ENCODE measurements at places on chromosomes 4 and X.

DNA sequence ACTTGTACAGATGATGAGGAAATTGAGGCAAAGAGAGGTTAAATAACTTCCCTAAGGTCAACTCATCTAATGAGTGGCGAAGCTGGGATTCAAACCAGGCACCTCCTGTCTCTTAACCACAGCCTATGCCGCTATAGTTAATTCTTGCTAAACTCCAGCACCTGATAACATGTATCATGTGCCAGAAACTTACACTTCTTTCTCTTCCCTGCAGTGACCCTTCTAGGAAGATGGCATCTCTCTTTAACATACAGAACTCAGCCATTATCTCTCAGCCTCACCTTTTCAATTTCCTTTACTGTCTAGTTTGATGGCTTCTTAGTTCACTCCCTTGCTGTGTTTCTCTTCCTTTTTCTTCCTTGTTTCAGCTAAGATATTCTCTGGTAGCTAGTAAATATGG, 2.5 kb downstream of the VBP1 start:
- DNase-seq = no peak

DNA sequence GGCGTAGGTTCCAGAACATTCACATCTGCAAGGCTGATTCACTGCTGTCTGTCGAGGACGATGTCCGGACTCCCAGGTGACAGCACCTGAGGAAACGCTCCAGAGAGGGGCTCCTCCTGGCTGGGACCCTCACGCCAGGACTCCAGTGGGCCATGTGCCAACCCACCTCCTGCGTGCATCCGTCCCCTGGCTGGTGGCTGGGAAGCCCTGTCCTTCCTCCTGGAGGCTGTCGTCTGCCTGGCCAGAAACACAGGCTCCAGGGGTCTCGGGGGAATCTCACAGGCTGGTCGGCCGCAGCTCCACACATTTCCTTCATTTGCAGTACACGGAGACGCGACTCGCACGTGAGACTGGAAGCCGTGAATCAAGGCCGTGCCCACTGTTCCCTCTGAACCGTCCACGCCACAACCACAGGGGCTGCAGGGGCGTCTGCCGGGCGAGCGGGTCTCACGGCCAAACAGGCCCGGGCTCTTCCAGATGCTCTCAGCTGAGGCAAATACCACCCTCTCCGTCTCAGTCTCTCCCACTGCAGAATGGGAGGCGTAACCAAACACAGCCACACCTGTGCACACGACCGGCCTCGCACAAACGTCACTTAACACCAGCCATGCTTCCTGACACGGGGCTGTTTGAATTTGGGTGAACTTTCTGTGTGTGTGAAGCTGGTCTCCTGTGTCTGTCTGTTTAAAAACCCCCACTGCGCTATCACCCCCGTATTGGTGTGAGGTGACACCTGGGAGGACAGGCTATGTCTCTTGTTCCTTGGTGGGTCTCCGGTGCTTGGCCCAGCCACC, 38.7 kb upstream of the MXD4 start:
- DNase-seq = no peak

DNA sequence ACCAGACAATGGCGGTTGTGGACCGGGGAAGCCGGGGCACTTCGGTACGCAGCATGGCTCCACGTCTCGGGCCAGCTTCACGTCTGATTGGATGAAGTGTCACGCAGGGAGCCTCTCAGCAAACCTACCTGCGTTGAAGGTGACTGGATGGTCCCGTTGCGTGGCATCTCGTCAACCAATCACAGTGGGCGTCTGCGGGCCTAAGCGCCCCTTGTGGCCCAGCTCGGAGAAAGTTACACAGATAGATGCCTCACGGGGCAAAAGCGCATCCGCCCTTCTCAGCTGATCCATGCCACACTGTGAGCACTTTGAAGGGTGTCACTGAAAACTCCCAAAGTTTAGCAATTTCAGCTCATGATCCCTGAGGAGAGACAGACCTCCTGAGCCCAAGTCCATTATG, at the start of gene H2BW1:
Gene H2BW1, minus strand, starts transcription at position 103 of the 400 bp plus-strand sequence. CDS start 132 bp downstream, outside the sequence.
- no peak for DNase-seq

GRCh38 chr4:119861731-119862130, 204.9 kb downstream of the MAD2L1 start:
- DNase-seq = peak; percentile 23

- peak; percentile 24 for DNase-seq
These were observed 51.5 kb downstream of the PJA1 start for GRCh38 chrX:69113723-69114122.

GRCh38 chr4:24769571-24769970, 25.8 kb upstream of the SOD3 start:
- DNase-seq = no peak

DNA sequence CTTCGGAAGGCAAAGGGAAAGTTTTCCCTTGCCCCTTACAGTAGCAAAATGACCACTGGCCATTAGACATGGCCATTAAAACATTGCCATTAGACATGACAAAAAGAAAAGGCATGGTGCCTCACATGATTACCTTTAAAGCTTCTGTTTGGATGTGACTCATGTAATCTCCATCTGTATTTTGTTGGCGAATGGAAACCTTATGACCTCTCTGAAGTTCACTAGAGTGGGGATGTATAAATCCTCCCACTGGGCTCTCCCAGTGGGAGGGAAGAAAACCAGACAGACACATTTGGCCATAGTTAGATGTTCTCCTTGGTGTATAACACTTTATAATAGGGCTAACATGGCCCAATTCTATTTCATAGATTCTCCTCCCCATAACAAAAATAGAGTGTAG, 152.6 kb downstream of the MAGEB17 start:
- no peak for DNase-seq

DNA sequence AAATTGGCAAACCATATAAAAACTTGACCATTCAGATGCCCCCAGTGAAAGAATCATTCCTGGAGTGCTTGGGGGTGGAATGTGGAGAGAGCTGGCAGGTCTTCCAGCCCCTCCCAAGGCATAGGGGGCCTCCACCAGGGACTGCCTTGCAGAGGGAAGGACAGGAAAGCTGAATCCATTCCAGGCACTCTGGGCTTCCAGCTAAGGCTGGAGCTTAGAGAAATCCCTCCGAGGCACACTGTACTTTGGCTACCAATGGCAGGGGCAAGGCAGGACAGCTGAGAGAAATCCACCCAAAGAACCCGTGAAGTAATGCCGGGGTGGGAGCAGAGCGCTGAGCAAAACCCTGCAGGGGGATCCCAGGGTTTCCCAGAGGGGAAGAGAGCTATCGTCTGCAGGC, 4.0 kb downstream of the CENPU start:
- no peak for DNase-seq

DNA sequence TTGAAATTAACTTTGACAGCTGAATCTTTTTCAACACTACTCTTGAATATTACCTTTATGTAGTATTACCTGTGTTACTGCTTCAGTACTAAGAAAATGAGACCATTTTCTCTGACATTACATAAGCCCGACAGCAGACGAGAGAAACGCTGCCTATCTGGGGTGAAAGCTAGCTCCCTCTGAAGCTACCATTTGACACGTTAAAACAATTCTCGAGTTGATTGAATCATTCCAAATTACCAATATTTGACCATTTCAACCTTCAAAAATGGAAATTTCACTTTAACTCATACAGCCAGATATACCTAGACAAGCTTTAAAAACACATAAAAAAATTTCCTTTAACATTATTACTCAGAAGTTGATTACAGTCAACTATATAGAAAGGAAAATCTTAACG, 836 bp downstream of the GPM6A start:
- no peak for DNase-seq

DNA sequence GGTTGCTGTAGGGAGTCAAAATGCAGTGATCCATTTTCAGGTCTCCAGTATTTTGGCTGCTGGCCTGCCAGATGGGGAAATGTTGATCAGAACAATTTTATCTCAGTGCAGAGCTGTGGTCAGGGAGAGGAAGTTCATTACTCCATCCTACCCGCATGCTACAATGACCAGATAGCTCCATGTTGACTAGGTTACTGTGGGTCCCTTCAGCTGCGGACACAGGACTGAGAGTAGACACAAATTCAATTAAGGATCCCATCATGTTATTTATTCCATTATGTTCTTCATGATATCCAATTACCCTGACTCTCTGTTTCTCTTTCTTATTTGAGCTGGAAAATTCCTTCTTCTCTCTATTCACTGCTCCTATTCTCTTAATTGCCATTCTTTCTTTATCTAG, 16.3 kb downstream of the SYNPO2 start:
- DNase-seq = no peak

DNA sequence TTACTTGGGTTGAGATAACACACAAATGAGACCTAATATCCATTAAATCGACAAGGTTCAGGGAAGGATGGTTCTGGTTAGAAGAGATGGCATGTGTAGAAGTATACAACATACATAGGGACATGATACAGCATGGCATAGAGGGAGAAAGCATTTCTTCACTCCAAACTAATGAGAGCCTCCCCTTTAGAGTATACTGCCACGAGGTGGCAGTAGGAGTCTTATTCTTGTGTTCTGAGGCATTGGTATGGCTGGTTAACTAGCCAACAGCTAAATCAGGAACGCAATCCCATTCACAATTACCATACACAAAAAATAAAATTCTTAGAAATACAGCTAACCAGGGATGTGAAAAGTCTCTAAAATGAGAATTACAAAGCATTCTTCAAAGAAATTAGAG, 29.1 kb upstream of the TRO start:
- DNase-seq = peak; percentile 0

DNA sequence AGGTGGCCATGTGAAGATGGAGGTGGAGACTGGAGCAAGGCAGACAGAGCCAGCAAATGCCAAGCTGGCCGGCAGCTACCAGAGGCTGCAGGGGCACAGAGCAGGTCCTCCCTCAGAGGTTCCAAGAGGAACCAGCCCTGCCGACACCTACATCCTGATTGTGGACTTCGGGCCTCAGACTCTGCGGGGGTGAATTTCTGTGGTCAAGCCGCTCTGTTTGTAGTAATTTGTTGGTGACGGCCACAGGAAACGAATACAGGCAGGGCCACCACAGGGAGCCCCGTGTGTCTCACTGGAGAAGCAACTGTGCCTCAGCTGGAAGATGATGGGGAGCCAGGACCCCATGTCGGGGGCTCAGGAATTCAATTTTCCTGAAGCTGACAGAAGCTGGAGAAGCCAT, 28.3 kb downstream of the ZFYVE28 start:
- no peak for DNase-seq

Measured in NCI-H446 (cell line).